ENCODE measurements at places on chromosomes 7 and 10. TPM values are rescaled to one million over a fixed set of nuclear protein-coding genes. Genes with fewer than 3 reads are reported as not detected.

Gene CALY
- total RNA-seq: not detected

Gene PTPN20
- total RNA-seq: 16.5 TPM

Gene DYNC1I1
- total RNA-seq: 41.4 TPM

Gene SPDYE2
- total RNA-seq: not detected

Measured in heart left ventricle (tissue), 16 donors.